Amniotic epithelial cell (primary cell): ENCODE measurements at places on chromosomes 1 and 21.
A peak's percentile ranks its signal among the peaks of the same experiment; 100 is the strongest.

GRCh38 chr1:230899841-230900251, 31.5 kb upstream of the C1orf198 start:
- DNase-seq: peak; percentile 90

GRCh38 chr1:36576118-36576517, 93.4 kb upstream of the CSF3R start:
- DNase-seq: peak; percentile 9

DNA sequence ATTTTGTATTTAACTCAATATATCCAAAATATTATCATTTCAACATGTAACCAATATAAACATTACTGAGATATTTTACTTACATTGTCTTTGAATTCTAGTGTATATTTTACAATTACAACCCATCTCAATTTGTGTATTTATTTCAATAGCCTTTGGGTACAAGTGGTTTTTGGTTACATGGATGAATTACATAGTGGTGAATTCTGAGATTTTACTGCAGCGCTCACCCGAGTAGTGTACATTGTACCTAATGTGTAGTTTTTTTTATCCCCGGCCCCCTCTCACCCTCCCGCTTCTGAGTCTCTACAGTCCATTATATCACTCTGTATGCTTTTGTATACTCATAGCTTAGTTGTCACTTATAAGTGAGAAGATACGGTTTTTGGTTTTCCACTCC, 117.0 kb upstream of the GALNT2 start:
- DNase-seq: no peak

- peak; percentile 41 for DNase-seq
Observed at GRCh38 chr1:77948841-77949424, 29.9 kb downstream of the FUBP1 start.

GRCh38 chr1:13543451-13544220, 29.8 kb upstream of the LRRC38 start:
- no peak for DNase-seq

- no peak for DNase-seq
Observed at GRCh38 chr1:166960858-166961474, 14.4 kb downstream of the ILDR2 start.

GRCh38 chr1:43781574-43781973, 74.2 kb downstream of the ST3GAL3 start:
- no peak for DNase-seq

DNA sequence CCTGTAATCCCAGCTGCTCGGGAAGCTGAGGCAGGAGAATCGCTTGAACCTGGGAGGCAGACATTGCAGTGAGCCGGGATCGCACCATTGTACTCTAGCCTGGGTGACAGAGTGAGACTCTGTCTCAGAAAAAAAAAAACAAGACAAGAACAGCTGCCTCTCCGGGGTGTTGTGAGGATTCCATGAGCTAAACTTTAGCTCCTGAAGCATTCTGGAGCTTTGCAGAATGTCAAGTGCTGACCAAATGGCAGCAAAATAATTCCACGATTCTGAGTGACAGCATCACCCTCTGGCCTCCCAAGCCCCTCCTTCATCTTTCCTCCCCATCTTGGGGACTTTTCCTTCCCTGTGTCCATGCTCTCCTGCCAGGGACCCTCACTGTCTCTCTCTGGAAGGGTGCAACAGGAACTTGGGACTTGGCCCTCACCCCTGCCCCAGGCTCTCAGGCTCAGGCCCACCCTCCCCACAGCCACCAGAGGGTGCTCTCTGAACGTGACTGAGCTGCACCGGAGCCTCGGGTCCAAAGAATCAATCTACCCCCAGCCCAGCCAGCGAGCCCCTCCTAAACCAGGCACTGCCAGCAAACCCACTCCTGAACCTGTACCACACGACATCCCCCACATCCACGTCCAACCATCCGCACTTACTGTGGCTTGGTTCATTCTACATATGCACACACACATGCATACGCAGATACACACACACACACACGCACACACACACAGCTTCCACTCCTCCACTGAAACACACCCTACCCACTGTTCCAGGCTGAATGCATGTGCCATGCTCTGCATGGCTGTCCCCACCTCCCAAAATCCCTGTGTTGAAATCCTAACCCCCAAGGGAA, 45.7 kb downstream of the ACOT7 start:
- DNase-seq: peak; percentile 22

DNA sequence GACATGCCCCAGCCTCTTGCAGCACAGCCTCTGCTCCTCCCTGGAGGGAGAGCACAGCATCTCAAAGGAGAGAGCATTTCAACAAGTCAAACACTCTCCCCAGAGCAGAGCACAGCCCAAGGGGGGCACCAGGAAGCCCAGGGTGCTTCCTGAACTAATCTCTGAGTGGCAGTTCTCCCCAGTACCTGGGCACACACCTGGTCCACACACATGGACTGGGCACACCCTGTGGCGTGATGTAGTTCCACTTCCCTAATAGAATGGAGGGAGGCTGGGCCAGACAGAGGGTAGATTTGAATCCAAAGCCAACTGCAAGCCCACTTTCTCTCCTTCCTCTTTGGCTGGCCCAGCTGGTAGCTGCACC, 55.5 kb downstream of the CD46 start:
- DNase-seq: no peak

- DNase-seq: no peak
Observed at GRCh38 chr1:53468374-53468773, 9.2 kb downstream of the DMRTB1 start.

GRCh38 chr1:243246916-243247315, 8.2 kb downstream of the CEP170 start:
- peak; percentile 36 for DNase-seq

- DNase-seq: no peak
Observed at GRCh38 chr1:168437821-168438220, 106.0 kb downstream of the XCL2 start.

- DNase-seq: no peak
Observed at GRCh38 chr1:190098107-190098506, 379.6 kb downstream of the BRINP3 start.

GRCh38 chr1:53310847-53311681, 16.8 kb downstream of the LRP8 start:
- no peak for DNase-seq

GRCh38 chr1:44239331-44239960, 26.2 kb downstream of the DMAP1 start:
- peak; percentile 38 for DNase-seq

- no peak for DNase-seq
Observed at GRCh38 chr1:226776066-226776465, 37.0 kb upstream of the ITPKB start.

GRCh38 chr1:20668581-20668980, 7.4 kb upstream of the DDOST start:
- DNase-seq: no peak

DNA sequence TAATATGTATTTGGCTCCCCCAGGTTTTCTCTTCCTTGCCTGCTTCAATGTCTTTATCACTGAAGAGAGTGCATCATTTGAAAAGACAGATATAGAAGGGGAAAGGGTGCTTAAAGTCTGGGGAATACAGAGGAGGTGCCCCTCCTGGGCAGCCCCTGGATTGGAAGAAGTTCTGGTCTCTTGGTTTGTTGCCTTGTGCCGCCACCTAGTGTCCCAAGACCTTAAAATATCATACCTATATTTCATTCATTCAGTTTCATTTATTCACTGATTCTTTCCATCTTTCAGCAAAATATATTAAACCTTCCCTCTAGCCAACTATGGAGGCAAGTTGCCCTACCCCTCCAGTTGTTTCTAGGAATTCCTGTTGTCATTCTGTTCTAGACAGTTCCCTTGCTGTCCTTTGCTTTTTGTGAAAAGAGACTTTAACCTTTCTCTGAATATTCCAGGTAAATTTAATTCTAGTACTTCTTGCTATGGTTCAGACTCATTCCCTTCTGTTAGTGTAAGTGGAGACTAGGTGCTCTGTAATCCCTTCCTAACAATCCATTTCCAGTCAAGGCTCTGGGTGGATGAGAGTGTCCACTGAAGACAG, 56.1 kb downstream of the MEF2D start:
- no peak for DNase-seq

DNA sequence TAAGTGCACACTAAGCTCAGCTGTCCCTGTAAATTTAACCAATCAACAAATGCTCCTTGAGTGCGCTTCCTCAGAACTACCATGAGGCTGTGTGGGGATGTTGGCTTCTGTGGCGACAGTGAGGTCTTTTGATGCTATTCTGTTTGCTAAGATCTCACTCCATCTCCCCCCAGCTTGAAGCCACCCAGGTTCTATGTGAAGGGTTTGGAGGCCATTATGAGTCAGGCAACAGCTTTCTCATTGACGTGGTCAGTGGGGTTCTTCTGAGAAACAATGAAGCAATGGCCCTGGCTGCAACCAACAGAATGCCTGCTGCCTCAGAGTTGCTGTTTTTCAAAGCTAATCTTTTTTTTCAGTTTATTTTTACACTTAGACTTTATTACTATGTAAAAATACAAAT, 205.5 kb downstream of the PTBP2 start:
- peak; percentile 71 for DNase-seq

DNA sequence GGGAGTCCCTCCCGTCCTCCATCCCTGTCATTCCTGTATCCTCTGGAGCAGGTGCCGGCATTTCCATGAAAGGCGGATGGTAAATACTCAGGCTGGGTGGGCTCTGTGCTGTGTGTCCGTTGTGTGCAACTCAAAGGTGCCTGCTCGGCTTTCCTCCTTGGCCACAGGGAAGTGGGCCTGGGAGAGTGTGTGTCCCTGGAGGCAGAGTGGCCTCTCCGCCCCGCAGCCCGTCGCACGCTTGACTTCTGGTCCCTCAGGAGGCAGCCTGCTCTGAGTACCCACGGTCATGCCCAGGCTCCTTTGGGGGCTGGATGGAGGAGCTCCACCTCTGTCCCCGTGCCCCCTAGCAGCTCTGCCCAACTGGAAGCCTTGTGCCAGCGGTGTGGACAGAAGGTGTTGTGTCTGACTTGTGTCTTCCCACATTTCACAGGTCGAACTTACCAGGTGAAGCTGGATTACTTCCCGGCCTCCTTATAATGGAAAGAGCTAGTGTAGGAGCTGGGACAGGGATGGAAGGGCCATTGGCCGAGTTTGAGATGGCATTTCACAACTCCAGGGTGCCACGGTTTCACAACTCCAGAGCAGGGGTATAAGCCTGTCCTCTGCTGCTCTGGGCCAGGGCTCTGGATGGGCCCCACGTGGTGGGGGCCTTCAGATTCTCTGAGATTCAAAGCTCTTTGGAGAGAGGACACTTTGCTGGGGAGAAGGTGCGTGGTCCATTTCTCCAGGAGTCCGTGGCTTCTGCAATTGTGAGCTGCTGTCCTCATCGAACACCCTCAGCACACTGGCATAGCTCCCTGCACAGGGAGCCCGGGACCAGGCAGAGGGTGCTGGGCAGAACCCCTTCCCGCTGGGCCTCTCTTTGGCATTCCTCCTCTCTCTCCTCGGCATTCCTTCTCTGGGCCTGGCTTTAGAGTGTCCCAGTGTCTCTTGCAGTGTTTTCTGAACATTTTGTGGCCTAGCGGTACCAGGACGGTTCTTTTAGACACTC, 152.7 kb upstream of the COL6A1 start:
- no peak for DNase-seq

DNA sequence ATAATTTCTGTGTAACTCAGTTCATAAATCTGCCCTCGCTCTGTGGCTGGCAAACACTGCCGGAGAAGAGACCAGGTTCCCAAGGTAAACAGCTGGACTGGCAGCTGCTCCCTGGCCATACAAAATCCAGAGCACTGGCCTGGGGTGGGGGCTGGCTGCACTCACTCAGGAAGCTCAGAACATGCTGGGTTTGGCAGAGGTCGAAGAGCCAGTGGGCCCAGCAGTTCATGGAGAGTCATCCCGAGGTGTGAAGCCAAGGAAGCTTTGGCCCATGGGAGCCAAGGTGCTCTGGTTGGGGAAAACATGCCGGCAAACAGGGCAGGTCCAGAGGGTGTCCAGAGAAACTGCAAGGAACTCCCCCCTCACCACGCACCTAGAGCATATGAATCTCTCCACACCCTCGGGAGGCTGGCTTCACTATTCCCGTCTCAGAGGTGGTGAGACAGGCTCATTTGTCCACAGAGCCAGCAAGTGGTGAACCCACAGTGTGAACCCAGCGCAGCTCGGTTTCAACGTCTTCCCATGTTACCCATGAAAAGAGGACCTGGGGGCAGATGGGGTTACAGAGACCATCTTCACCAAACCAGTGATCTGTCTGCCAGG, 102.4 kb downstream of the DMRTB1 start:
- no peak for DNase-seq

- DNase-seq: no peak
Observed at GRCh38 chr1:48248356-48248755, 25.8 kb downstream of the SLC5A9 start.

GRCh38 chr1:1627261-1627828, 4.6 kb upstream of the MMP23B start:
- no peak for DNase-seq

GRCh38 chr1:156180471-156180870, 13.4 kb upstream of the SLC25A44 start:
- DNase-seq: no peak

- no peak for DNase-seq
Observed at GRCh38 chr1:26854906-26855305, 8.0 kb upstream of the SFN start.

DNA sequence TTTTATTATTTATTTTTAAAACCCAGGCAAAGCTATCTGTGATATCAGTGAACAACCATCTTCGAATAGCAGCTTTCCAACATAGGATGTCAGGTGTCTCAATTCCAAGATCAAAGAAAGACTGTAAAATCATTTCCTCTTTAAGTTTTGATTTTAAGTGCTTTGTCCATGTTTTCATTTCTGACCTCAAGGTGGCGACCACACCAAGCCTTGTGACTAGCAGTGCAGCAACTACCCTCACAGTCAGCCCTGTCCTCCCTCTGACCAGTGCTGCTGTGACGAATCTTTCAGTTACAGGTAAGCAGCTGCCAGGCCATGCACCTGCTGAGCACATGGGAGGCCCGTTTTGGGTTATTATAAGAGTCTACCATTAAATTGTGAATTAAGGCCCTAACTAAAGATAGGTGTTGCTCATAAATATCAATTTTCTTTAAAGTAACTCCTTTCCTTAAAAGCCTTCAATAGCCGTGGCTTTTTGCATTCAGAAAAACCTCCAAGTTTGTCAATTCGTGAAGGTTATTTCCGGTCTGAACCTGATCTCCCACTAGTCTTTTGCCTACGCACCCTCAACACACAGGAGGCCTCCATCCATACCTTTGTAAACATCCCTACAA, 117.0 kb downstream of the CD247 start:
- DNase-seq: peak; percentile 59

DNA sequence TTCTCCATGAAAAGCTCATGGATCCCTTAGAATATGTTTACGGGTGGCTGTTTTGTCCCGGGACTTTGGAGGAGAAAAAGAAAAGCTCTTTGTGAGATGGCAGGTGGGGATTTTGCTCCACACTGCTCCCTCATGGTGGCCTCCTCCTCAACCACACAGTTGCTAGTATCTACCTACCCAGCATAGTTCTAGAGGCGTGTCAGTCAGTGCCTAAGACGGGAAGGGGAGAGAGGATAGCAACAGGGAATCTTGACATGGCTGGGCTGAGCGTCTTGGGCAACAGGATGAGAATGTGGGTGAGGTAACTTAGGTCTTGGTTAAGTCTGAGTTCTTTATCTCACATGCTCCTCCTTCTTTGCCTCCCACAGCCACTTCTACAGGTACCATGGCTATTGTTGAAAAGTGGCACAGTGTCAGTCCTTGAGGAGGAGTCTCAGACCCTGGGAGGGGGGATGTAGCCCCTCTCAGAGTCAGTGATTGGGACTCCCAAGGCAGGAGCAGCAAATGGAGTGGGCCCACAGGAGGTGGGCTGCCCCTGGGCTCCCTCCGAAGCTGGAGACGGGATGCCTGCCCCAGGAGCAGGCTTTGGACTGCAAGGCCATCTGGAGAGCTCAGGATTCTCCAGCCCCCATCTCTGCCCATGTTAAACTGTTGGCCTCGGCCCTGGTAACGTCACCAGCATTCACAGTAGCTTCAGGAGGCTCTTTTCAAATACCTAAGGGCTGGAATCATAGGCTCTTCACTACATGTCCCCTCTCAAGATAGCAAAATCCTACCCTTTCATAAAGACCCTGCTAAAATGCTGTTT, 75.4 kb downstream of the TENT5C start:
- peak; percentile 79 for DNase-seq
